Activated naive CD4-positive, alpha-beta T cell (primary cell): ENCODE measurements at places on chromosomes 6 and 20.

DNA sequence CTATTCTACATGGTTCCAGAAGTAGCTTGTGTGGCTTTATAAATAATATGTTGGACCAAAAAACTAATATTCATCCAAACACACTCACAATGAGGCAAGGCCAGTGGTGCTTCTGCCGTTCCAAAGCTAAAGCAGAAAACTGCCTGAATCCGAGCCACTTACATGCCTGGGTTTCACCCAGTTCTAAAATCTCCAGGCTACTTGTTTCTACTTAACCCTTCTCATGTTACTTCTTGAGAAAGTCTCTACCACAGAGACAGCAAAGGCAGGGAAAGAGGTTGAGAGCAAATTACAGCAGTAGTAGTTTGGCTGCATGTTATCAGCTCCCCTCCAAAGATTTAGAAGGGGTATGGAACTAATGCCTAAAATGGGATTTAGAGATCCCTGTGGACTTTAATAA, 62.0 kb downstream of the FAXC start:
- DNase-seq, result no peak

- no peak for DNase-seq
These were observed 115.6 kb downstream of the EPB41L2 start for GRCh38 chr6:130947464-130947863.

DNA sequence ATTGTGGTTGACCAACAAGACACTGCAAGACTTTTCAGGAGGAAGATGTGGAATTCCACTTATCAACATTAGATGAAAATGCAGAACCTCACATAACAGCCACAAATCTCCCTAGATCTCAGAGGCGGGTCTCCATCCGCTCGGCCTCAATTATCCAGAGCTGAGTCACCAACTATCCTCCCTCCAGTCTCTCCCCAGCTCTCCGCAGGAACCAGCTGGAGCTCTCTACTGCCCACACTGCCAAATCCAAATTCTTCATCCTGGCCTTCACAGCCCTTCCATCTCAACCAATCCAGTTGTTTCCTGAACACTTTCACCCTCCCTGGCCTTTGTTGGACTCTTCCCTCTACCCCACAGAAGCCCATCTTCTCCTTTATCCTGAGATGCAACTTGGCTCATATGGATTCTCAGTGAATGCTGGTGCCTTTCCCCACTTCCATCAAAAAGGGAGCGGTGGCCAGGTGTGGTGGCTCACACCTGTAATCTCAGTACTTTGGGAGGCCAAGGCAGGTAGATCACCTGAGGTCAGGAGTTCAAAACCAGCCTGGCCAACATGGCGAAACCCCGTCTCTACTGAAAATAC, 3.5 kb upstream of the TGIF2 start:
- no peak for DNase-seq

DNA sequence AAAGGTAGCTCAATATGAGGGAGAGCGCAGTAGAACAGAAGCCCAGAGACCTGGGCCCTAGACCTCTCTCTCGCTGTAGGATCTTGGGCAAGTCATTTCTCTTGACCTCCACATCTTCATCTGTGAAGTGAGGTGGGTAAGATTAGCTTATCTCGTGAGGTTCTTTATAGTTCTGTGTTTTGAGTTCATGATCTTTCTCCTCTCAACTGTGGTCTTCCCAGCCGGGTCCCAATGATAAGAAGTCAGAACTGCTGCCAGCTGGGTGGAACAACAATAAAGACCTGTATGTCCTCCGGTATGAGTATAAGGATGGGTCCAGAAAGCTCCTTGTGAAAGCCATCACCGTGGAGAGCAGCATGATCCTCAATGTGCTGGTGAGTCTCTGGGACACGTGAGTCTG, 6.9 kb downstream of the PSMF1 start:
- no peak for DNase-seq

DNA sequence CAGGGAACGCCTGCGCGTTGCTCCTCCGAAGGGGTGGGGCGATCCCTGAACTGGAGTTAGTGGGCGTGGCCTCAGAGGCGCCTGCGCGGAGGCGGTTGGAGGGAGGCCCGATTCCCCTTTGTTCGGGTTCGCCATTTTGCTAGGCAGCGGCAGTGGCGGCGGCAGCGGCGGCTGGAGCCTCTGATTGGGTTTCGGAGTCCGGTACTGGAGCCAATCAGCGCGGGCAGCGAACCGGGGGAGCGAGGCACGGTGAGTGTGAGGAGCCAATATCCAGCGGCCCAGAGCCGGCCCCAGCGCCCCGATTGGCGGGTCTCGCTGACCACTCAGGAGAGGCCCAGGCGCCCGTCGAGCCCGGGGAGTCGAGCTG, at the start of gene NFYA:
TSS of gene NFYA (plus strand) at position 139 of the 367 bp plus-strand sequence. CDS start 6,116 bp downstream, outside the sequence.
- peak; percentile 100 for DNase-seq

DNA sequence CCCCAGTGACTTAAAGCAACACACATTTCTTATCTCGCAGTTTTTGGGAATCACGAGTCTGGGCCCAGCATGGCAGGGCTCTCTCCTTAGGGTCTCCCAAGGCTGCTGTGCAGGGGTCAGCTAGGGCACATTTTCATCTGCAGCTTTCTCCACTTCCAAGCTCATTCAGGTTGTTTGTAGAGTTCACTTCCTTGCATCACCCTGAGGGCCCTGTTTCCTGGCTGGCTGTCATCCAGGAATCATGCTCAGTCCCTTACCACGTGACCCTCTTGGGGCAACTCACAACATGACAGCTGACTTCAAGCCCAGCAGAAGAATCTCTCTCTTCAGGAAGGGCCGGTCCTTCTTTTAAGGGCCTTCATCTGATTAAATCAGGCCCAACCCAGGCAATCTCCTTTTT, 21.3 kb downstream of the SNAP25 start:
- no peak for DNase-seq

DNA sequence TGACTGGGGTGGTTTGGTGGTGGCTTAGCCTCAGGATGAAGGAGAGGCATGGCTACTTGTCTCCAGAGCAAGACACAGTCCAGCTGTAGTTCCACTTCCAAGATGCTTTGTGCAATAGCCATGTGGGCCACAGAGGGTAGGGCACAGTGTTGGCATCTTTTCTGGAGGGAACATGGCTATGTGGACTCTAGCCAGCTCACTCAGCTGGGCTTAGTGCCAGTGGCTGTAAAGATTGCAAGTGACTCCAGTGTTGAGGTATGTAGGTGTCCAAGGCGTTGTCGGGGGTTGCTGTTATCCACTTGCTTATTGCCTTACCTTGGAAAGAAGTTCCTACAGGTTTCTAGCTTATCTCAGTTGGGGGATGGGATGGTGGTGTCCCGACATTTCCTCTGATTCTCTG, 233.4 kb downstream of the CD109 start:
- no peak for DNase-seq
